ENCODE measurements at places on chromosomes 1 and 21.

DNA sequence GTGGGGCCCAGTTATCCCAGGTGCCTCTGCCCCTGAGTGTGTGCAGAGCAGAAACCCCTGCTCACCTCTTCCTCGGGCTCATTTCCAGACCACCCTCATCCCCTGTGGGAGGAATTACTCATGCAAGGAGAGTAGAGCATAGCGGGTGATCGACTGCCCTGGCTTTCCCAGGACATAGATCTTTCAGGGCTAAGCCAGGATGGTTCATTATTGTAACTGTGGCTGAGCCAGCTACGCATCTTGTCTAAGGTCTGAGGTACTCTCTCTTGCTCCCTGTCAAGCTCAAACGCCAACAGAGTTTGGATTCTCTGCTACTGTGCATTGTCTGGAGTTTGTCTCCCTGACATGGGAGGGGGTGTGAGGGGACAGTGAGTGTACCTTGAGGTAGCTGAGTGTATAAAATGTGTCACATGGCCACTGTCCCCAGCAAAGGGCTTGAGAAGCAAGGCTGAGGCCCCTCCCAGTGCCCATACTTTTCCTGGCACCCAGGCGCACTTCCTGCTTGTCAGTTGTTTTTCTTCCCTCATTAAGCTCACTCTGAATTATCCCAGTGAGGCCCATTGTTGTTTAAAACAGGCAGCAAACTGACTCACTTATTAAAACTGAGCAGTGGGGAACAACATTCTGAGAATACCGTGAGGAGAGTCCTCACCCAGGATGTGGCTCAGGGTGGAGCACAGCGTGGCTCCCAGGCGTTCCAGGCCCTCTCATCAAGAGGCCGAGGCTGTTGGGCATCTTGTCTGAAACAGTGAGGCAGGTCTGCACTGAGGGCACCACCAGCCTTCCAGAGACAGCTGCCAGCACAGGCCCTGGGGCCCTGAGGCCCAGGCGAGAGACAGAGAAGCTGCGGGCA, 92.9 kb downstream of the LAMC2 start:
- no peak for DNase-seq

- no peak for DNase-seq
Observed at GRCh38 chr21:44058652-44058964, 46.5 kb downstream of the TRAPPC10 start.

GRCh38 chr1:29793101-29793546, 556.8 kb downstream of the PTPRU start:
- DNase-seq, result peak; percentile 14

DNA sequence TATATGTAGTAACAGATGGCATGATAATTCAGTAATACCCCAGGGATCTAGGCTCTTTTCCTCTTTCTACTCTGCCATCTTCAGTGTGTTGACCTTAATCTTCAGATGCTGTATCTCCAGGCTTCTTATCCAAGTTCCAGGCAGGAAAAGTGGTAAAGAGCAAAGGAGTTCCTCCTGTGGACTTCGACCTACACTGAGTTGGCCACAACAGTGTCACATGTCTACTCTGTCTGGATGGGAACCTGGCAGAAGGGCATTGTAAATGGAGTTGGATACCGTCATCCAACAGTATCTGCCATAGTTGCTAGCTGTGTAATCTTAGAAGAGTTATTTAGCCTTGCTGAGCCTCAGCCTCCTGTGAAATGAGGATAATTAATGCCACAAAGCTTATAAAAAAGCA, 21.9 kb downstream of the IL23R start:
- no peak for DNase-seq

DNA sequence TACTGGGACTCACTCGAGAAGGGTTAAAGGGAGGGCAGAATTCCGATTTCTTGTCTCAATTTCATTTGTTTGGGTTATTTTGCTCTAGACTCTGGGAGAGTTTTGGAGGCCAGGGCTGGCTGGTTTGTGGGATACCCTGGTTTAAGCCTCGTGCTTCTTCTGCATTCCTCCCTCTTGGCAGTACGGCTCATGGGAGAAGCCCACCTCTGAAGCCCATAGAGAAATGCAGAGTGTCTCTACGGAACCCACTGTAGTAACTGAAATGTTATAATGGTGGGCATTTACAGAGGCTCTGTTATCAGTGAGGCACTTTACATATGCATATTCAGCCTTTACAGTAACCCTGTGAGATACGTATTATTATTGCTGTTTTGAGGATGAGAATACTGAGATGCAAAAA, 43.9 kb downstream of the ROR1 start:
- DNase-seq, result no peak

DNA sequence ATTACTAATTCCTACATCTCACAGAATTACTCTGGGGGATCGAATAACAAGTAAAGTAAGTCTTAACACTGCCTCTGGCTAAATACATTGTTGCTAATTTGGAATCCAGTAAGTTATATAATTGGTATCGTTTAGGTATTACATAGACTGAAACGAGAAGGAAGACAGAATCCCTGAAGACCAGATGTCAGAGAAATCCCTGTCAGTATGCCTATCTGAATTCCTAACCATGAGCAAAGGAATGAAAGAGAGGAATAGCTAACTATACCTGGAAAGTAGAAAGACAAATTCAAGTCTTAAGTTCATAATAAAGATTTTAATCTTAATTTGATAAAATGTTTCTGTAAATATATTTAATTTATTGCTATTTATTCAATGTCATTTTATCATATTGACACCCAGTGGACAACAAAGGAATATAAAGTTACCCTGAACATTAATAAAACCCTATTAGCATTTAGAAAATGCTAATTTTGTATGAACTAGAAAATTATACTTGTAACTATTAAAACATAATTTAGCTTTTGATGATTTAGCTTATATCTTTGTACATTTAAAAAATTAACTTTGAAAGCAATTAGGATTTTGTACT, 11.4 kb downstream of the DEPDC1 start:
- DNase-seq, result no peak

GRCh38 chr1:17307946-17308345, at the start of gene PADI4:
TSS of gene PADI4 (plus strand) at chr1:17308197. CDS start at chr1:17308223, 26 bp downstream.
- DNase-seq, result no peak

- no peak for DNase-seq
Observed at GRCh38 chr1:29237852-29238619, 1.7 kb downstream of the PTPRU start.

DNA sequence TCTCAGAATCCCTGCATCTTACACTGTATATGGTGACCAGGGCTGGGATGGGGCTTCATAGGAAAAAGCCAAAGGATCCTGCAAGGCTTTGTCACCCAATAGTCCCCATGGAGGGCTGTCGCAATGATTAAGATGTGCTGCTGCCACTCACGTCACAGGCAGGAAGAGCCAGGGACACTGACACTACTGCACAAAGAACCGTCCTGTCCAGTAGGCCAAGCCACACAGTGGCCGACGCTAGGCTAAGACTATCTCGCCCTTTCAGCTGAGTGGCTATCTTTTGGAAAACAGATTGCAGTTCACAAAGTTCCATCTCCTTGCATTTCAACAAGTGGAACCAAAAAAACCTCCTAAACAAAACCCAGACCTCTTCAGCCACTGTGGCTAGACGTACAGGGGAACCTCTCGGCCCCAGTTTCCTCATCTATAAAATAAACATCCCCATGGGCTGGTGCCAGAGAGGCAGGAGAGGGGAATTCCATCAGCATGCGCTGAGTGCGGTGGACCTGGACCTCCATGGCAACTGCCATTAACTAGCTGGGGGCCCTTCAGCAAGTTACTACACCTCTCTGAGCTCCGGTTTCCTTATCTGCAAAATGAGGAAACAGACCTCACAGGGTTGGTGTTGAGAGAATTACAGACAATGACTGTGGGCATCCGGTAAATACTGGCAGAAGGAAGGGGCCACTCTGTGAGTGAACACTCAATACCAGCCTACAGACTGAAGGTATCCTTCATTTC, 8.7 kb downstream of the CAPZB start:
- no peak for DNase-seq

DNA sequence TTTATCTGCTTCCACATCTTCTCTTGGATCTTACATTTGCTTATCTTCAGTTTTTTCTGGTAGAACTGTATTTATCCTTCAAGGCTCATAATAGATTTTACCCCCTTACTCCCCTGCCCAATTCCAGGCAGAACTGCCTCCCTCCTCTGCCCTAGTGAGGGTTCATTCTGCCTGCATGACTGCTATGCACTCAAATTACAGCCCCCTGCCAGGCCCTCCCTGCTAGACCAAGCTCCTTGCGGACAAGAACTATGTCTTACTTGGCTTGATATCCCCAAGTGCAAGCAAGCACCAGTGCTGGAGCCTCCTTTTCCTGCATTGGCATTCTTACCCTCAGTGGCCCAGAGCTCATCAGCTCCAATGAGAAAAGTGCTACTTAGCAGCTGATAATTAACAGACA, 18.1 kb downstream of the MAPKAPK2 start:
- DNase-seq, result no peak

DNA sequence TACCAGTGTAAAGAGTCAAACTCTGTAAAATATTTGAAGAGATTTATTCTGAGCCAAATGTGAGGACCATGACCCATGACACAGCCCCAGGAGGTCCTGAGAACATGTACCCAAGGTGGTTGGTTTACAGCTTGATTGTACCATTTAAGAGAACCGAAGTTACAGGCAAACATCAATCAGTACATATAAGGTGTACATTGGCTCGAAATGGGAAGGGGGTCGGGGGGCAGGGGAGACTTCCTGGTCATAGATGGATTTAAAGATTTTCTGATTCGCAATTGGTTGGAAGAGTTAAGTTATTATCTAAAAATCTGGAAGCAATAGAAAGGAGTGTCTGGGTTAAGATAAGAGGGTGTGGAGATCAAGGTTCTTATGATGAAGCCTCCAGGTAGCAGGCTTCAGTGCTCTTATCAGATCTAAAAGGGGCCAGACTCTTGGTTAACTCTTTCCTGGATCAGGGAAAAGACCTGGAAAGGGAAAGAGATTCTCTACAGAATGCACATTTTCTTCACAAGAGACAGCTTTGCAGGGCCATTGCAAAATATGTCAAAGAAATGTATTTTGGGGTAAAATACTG, 47.5 kb upstream of the NTPCR start:
- DNase-seq, result no peak

DNA sequence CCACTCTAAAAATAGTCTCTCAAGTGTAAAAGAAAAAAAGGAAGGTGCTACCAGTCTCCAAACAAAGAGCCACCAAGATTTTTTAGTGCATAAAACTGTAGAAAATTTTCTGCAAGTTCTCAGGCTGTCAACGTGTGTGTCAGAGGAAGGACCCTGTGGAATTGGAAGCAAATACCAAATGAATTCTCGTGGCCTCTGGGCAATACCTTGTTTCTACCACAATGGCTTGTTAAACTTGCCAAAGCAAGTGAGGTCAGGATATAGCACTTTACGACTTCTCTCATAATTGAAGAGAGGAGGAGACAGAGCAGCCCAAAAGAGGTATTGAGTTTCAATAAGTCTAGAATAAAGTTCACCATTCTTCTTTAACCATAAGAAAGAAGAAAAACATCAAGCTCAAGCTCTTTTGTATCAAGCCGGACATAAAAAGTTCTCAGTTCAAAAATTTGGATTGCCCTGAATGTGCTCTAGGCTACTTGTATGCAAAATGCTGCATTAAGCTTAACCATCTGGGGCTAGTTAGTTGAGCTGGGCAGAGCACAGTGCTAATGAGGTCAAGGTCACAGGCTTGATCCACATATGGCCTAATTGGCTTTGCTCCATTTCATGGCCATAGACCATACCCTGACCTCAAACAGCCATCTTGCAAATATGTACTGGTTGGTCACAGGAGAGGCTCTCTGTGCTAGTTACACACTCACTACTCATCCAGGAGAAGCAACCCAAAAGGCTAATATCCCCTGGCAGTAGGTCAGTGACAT, 60.5 kb downstream of the TBX15 start:
- DNase-seq, result no peak

DNA sequence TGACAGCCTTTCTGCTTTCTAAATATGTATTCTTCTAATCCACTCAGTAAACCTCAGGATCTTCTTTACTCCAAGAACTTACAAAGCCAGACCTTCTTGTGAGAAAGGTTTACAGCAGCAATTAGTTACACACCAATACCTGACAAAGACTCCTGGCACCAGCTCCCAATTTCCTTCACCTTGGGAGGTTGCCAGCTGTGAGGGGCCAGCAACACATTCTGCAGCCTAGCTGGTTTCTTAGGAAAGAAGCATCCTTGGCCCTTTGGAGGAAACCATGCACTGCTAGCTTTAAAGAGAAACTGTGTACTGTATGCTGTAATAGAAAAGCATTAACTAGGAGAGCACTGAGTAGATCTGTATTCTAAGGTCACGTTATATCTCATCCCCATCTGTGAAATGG, 10.8 kb downstream of the FYB2 start:
- no peak for DNase-seq

DNA sequence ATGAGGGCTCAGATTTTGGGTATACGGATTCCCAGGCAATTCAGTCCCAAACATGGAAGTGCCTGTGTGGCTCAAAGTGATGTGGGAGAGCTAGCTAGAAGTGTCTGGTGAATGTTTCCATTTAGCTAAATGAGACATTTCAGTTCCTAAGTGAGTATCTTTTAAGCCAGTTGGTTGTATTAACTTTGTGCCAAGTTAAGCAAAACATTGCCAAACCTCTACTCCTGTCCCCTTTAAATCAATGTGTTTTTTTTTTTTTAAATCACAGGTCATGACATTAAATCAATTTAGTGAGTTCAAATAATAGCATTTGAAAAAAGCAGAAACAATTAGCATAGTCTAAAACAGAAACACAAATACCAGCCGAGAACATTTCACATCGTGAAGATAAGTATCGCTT, 230.1 kb downstream of the ASTN1 start:
- DNase-seq, result no peak

- no peak for DNase-seq
Observed at GRCh38 chr1:44677201-44677766, 2.8 kb downstream of the ARMH1 start.

GRCh38 chr1:111653709-111654108, 34.1 kb downstream of the RAP1A start:
- DNase-seq, result no peak

DNA sequence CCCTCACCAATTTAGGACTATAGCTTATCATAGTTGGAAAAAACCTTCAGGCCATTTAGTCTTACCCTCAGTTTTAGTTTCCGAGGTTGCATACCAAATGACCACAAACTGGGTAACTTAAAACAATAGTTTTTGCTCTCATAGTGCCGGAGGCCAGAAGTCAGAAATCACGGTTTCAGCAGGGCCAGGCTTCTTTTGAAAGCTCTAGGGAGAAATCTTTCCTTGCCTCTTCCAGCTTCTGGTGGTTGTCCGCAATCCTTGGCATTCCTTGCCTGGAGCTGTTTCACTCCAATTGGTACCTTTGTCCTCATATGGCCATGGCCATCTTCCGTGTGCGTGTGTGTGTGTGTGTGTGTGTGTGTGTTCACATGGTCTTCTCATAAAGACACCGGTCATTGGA, 12.4 kb upstream of the PLXNA2 start:
- no peak for DNase-seq

Measured in activated CD8-positive, alpha-beta memory T cell treated with anti-CD3 and anti-CD28 coated beads for 1 hour (primary cell).